ENCODE measurements at places on chromosomes 7 and 10. TPM values are rescaled to one million over a fixed set of nuclear protein-coding genes. Genes with fewer than 3 reads are reported as not detected.
A peak's percentile ranks its signal among the peaks of the same experiment; 100 is the strongest.

Gene SPRN
- total RNA-seq, result 0.42 TPM

Gene SPDYE2B
- total RNA-seq, result not detected

Gene OGDHL
- total RNA-seq, result 21.9 TPM

DNA sequence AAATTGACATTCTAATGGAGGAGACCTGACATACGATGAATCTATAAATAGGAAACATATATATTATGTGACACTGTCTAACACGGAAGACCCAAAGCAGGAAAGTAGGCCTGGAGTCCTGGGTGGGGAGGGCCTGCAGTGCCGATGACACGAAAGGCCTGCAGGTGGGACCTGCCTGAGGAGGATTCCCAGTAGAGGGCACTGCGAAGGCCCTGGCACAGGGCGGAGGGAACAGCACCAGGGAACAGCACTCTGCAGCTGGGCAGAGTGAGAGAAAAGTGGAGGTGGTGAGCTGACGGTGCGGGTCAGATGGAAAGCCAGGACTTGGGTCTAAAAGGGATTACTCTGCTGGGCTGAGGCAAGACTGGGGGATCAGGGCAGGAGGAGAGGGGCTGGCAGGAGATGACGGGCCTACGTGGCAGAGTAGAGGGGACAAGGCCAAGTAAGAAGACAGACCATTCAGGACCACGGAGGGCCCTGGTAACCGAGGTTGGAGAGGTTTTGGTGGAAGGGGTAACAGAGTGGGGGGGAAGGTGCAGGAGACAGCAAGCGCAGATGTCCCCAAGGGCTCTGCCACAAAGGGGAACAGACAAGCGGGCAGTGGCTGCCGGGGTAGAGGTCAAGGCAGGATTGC lies 8.1 kb downstream of the ZNF746 start:
- H3K27me3 ChIP-seq, result no peaks in the 10 kb centered on the region
- no peak overlapping the region for H3K27ac ChIP-seq
- peaks cover 54% of the 10 kb centered on the region for H3K36me3 ChIP-seq
- H3K4me1 ChIP-seq, result no peaks in the 10 kb centered on the region
- no peak for DNase-seq

DNA sequence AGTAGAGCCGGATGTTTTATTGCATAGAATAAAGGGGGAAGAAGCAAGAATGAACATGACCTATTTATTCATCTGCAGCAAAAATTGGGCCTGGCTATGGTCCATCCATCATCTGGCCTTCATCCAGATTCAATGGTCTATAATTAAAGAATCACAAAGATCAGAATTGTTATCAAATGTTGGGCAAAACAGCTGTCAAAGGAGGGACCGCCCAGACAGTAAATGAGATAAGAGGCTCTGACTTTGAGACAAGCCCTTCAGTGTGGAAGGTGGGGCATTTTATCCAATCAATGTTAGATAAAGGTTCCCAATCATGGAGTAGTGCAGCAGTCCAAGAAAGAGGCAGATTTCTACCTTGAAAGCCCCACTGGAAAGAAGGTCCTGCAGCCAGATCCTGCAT lies 153.5 kb downstream of the PARD3 start:
- no peaks in the 10 kb centered on the region for H3K36me3 ChIP-seq
- no peak overlapping the region for H3K27ac ChIP-seq
- DNase-seq, result no peak

DNA sequence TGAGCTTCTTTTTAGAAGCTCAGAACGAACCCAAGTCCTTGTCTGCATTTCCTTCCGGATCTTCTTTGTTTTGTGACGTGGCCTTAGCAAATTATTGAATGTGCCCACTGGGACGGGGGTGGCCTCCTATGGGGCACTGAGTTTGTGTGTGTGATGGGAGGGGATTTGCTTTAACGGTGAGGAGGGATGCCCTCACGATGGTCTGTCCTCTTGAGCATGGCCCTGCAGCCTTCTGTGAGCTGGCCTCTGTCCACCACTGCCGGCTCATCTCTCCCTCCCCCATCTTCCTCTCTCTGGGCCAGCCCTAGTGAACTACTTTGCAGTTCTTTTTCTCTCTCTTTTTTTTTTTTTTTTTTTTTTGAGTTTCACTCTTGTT lies 62.9 kb upstream of the MKRN1 start:
- H3K4me3 ChIP-seq, result peak overlapping the region; percentile 59
- H3K4me1 ChIP-seq, result peaks cover 7% of the 10 kb centered on the region
- peak overlapping the region; percentile 88 for H3K27ac ChIP-seq

DNA sequence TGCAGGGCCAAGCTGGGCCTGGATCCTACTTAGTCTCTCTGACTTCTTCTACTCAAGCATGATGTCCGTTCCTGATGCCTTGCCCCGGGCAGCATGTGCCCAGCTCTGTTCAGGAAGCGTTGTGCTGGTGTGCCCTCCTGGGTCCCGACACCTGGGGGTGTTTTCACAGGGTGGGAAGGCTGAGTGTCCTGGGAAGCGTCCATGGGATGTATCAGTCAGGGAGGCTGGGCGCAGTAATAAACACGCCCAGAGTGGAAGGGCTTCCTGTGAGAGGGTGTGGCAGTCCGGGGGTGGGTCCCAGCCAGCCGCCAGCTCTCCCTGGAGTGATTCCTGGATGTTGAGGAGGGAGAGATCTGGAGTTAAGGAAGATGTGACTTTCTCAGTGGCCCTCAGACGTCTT lies 29.0 kb downstream of the FOXK1 start:
- no peak for DNase-seq
- H3K27me3 ChIP-seq, result peaks cover 37% of the 10 kb centered on the region
- H3K36me3 ChIP-seq, result peaks cover 6% of the 10 kb centered on the region

DNA sequence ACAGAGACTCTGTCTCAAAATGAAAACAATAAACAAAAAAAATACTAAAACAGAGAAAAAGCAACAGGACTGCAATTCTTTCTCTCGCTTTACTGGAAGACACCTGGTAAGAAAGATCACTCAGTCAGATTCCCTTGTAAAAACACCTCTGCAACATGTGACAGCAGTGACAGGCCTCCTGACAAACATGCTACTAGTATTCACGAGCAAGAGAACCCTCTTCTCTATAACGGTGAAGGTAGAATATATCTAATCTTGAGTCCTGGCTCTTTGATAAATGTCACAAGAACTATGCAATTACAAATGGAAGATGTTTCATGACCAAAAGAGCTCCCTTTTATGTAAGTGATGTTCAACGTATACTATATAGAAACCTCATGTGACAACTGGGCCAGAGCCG lies 986.7 kb upstream of the LRRN3 start:
- DNase-seq, result no peak
- no peaks in the 10 kb centered on the region for H3K27me3 ChIP-seq

GRCh38 chr7:93601363-93601762 lies 26.8 kb upstream of the CALCR start:
- no peaks in the 10 kb centered on the region for H3K27me3 ChIP-seq
- no peaks in the 10 kb centered on the region for H3K36me3 ChIP-seq
- no peak overlapping the region for H3K4me3 ChIP-seq
- peak; percentile 24 for DNase-seq

Data from H9 (cell line).